ENCODE measurements at places on chromosomes 7 and 10. TPM values are rescaled to one million over a fixed set of nuclear protein-coding genes. Genes with fewer than 3 reads are reported as not detected.

Gene C10orf95
- 0.37 TPM for total RNA-seq

Gene LDB1
- 25.1 TPM for total RNA-seq

Gene TRPV5
- not detected for total RNA-seq

Gene SFXN4
- total RNA-seq: 50.7 TPM

Gene CCDC172
- not detected for total RNA-seq

Gene C10orf67
- total RNA-seq: 0.09 TPM
